ENCODE measurements at places on chromosomes 7 and 10. TPM values are rescaled to one million over a fixed set of nuclear protein-coding genes. Genes with fewer than 3 reads are reported as not detected.

DNA sequence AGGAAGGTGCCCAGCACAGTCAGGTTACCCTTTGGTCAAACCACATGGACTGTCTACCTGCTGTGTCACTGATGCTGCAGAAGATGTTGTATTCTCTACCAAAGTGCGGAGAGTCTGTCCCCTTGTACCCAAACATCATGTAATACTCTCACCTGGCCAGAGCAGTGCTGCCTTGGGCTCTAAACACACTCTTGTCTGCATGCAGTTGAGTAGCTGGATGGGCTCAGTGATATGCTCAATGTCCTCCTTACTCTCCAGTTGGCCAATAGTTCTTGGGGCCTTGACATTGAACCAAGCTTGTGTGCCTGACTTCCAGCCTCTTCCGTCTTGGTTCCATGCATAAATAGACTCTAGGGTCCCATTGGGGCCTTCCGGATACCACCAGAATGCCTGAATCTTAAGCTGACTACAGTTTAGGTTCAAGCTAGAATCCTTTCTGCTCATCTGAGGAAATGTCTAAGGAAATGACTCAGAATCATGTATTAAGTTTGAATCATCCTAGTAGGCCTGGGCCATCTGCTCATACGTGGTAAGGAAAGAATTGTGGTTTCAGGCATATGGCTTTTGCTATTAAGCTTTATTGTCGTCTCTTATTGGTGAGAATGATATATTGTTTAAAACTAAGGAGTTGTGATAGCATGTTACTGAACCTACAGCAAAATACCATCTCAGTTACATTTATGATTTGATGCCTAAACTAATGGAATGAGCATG lies 118.0 kb downstream of the OTUD1 start:
- no peak for DNase-seq

Gene CRTAC1
- not detected for total RNA-seq

Gene CPEB3
- 4.4 TPM for total RNA-seq

GRCh38 chr10:114174695-114175188 lies 739 bp upstream of the CCDC186 start:
- no peak for DNase-seq

GRCh38 chr10:100346351-100346764 lies 675 bp upstream of the SCD start:
- peak; percentile 36 for DNase-seq

DNA sequence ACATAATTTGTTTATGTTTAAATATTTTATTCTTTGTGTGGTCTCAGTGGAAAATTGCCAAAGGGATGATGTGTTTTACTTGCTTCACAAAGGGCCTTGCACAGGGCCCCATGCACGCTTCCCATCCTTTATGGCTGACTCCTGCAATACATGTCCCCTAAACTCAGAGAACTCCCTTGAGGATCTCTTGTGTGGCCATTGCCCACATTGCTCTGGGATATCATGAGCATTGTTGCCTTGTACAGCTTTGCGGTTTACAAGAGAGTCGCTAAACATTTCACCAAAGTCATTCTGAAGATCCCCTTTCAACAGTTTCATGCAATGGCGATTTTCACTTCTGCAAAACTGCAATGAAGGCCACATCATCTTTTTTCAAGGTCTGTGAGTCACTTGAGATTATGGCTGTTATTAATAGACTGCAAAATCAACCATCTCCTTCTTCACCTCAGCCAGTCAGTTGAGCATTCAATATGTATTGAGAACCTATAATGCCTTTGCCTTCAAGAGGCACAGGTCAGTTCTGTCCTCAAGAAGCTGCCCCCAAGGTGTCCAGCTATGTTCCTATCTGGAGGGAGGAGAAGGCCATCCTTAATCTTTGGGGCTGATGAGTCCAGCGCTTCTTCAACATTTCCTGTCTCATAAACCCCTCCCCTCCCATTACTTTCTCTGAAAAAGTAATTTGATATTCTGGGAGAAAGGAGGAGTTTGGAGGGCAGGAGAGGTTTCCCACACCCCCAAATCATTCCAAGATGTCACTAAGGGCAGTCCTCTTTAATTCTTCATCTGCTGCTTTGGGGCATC lies 108.1 kb downstream of the CCDC71L start:
- no peak for DNase-seq

Gene IPMK
- total RNA-seq, result 4.2 TPM

GRCh38 chr7:123770378-123770777 lies 21.6 kb upstream of the WASL start:
- DNase-seq, result no peak

Gene CPED1
- 0.17 TPM for total RNA-seq

- DNase-seq, result no peak
Observed at GRCh38 chr7:5197811-5198210, 7.8 kb downstream of the WIPI2 start.

DNA sequence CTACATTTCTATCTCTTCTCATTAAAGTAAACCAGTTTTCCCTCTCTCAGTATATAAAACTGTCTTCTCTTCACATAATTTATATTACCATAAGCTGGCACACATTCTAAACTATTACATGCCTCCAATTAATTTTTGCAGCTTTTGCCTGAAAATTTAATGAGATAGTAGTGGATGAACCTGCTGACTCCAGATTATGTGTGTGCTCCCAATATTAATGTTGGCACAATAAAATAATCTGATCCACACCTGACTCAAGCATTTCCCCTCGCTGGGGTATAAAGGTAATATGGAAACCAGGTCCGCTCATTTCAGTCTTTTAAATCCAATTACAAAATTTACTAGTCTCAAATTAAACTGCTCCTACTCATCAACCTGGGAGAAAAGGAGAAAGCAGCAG lies 63.4 kb downstream of the CTBP2 start:
- DNase-seq, result no peak

Gene AMZ1
- 1.8 TPM for total RNA-seq

DNA sequence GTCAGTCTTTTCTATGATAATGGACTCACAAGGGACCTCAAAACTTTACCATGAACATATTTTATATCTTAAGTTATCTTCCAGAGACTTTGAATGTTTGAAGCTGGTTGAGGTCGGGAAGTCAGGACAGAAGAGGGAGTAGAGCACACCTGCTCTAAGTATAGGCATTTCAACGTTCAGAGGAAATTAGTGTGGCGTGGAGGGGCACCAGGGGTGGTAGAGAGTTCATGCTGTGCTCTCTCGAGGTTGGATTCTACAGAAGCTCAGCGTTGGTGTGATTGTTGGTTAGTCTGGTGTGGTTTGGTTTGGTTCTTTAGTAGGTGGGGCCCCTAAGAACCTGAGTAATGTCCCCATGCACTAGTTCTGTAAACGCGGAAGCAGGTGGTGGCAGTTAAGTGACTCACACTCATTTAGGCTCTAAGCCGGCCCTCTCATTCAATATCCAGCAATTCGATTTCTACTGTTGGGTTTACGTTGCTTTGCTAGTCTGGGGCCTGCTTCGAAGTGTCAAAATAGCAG lies 19.8 kb downstream of the CNTNAP2 start:
- DNase-seq, result no peak

- DNase-seq, result no peak
Observed at GRCh38 chr10:105113666-105114065, 472.6 kb downstream of the SORCS3 start.

Gene RAPGEF5
- not detected for total RNA-seq

Gene RSPH10B
- not detected for total RNA-seq

Gene LRRC17
- 0.69 TPM for total RNA-seq

DNA sequence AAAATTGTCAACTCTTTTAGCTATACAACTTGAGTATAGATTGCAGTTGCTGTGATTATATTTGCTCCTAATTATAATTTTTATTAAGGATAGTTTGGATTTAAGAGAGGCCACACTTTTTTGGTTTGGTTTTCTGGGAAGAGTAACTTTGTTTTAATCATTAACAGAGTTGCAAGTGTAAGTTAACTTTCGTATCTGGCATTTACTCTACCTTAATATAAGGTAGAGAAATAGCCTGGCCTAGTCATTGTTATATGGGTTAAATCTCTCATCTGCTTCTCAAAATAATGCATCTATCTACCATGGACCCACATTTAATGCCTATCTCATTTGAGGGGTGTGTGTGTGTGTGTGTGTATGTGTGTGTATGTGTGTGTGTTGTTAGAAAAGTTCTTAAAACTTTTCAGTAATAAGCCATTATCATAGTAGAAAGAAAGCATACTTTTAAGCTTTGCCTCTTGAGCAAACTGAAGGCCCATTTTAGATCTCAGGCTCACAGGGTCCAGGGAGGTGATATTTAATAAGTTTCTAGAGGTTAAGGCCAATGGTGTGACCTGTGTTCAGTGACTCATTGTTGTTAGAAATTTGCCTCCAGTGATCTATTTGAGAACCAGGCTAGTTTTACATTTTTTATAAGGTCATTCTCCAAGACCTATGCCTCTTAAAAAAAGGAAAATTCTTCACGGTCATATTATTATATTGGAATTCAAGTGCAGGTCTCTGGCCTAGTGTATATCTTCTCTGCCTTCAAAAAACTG lies 10.9 kb upstream of the TEX47 start:
- no peak for DNase-seq

Gene FFAR4
- total RNA-seq, result not detected

GRCh38 chr7:25495342-25496250 lies 267.3 kb upstream of the NPVF start:
- no peak for DNase-seq

Gene GDF2
- total RNA-seq, result not detected

- DNase-seq, result no peak
Observed at GRCh38 chr7:154943906-154944305, 59.0 kb downstream of the PAXIP1 start.

Gene ATOH7
- total RNA-seq, result not detected

DNA sequence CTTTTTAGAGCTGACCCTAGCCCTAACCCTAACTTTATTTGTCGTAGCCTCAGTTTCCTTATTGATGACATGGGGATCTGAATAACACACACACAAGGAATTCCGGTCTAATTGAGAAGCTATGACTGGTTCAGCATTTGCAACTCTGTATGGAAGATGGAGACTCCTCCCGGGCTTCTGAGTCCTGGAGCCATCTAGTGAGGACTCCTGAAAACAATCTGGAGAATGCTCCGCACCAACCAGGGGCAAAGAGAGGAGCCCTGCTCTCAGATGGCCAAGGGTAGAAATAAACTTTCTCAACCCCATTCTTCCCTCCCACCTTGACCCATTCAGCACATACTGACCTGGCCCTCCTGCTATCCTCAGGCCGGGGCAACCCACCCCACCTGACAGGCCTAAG lies 26.4 kb downstream of the MBL2 start:
- DNase-seq, result no peak

Gene CHRM2
- not detected for total RNA-seq

DNA sequence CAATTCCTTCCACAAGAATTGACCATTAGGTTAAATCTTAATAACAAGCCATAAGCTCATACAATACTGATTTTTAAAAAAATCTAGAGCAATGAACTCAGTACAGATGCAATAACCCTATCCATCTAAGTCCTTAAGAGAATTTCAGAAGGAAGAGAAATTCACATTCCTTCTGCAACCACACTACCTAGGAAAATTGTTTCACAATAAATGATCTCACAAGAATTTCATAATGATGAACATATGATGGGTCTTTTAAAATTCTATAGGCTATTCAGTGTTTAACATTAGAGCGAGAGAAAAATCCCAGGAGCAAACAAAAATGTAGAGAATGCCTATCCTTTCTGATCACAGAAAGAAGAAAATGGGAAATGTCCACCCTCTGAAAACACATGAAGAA lies 70.0 kb upstream of the MAGI2 start:
- DNase-seq, result no peak

- DNase-seq, result no peak
Observed at GRCh38 chr10:122126763-122127659, 138.0 kb downstream of the TACC2 start.

Gene ECD
- total RNA-seq, result 49.1 TPM

Gene NANOS1
- 0.27 TPM for total RNA-seq

DNA sequence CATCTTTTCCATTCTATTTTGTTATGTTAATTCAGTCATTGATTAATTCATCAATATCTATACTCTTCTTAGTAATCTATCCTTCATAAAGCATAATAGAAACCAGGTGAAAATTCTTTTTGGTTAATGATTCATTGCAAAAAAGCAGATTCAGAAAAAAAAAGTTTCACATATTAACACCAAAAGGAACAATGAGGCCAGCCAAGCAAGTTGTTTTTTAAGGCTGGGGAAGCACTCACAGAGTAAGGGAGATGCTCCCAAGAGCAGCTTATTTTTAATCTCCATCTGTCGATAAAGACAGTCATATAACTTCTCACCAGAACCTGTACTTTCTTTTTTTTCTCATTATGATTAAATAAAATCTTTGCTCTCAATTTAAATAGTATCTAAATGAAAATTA lies 95.8 kb downstream of the CACNA2D1 start:
- no peak for DNase-seq

Gene SLC39A12
- not detected for total RNA-seq

DNA sequence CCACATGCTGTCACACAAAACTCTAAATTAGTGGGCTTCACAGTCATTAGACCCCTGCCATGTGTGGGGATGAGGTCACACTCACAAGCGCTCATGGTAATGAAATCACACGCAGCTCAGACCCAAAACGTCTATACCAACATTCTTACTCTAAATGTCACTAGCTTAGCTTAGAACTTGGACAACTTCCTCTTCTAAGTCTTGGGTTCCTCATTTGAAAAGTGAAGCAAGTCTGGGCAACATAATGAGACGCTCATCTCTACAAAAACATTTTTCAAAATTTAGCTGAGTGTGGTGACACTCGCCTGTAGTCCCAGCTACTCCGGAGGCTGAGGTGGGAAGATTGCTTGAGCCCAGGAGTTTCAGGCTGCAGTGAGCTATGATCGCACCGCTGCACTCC lies 92.7 kb upstream of the MACROH2A2 start:
- DNase-seq, result no peak

Gene FAM13C
- total RNA-seq, result not detected

Gene LIPN
- 0.44 TPM for total RNA-seq

DNA sequence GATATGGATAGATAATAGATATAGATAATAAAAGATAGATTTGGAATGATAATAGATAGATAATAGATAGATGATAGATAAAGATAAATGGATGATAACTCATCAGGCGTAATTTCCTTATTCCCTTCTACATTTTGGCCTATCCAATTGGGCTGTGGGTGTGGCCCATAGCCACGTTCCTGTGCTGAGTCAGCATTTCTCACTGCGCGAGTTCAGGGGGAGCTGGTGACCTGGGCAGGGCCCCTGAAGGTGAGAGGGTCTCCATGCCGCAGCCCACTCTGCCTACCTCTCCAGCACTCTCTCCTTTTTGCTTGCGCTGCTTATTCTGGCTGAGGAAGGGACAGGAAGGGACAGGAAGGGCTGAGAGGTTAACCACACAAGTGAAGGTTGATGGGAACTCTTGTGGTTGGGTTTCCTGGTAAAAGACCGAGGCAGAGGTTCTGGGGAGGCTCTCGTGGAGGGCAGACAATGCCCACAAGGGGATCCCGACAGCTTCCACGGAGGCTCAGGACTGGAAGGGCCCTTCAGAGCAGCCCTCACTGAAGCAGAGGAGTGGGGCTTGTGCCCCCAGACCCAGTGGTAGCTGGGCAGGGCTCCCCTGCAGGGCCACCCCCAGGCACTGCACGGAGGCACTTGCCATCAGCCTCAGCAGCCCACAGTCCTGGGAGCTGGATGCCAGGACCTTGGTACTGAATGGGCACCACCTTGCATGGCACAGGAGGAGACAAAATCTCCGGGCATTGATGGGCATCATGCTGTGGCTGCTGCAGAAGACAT lies 247.3 kb upstream of the PITRM1 start:
- no peak for DNase-seq

GRCh38 chr7:41890631-41891274 lies 187.9 kb upstream of the INHBA start:
- DNase-seq, result no peak

- no peak for DNase-seq
Observed at GRCh38 chr10:86497621-86498020, 24.0 kb downstream of the WAPL start.

- no peak for DNase-seq
Observed at GRCh38 chr10:58178811-58179210, 88.9 kb downstream of the IPMK start.

GRCh38 chr10:69842020-69842419 lies 40.3 kb downstream of the COL13A1 start:
- no peak for DNase-seq

Data from CD4-positive, CD25-positive, alpha-beta regulatory T cell (primary cell).